ENCODE measurements at places on chromosomes 1 and 21.

GRCh38 chr21:29829564-29830275 is 110.1 kb downstream of the GRIK1 start:
- no peak for DNase-seq

- DNase-seq: no peak
Observed at GRCh38 chr1:77378723-77379535, 97.1 kb downstream of the AK5 start.

DNA sequence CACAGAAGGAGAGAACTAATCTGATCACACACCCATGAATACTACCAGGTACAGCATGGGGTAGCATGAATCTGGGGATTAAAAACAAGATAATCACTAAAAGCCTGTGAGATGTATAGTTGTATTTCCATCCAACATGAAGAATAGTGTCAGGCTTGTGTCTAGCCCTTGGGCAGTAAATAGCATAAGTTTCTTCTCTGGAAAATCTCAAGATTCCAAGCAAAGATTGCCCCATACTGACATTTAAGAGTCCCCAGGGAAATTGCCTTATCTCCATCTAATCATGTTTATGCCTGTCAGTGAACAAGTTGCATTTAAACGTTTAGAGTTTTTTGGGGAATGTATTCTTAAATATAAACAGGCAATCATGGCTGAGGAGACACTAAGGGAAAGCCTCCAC is 109.2 kb upstream of the SERTAD4 start:
- no peak for DNase-seq

DNA sequence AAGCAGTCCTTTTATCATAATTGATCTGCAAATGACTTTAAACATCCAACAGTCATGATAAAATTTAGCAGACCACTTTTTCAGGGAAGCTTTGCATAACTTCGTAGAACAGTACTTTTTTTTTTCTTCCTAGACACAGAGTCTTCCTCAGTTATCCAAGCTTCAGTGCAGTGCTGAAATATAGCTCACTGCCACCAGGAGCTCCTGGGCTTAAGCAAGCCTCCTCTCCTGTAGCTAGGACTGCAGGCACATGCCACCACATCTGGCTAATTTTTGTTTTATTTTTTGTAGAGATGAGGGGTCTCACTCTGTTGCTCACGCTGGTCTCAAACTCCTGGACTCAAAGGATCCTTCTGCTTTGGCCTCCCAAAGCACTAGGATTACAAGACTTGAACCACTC is 3.8 kb downstream of the F13B start:
- no peak for DNase-seq

DNA sequence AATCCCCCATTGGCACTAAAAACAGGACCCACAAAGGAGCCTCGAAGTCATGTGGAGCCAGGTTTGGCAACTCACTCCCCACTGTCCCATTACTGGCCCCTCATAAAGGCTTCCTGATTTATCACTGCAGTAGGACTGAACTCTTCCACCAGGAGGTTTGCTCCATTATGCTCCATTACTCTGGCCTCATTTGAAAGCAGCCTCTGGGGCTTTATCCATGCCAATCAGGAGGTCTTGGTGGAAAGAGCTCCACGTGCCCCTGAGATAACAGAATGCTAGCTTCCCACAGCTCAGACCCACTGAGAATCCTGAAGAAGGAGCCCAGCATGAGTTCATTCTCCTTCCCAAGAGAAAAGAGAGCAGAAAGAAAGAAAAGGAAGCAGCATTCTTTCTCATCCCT is 76.4 kb downstream of the HIVEP3 start:
- no peak for DNase-seq

- DNase-seq: no peak
Observed at GRCh38 chr1:151143986-151144385, 2.4 kb downstream of the SEMA6C start.

- DNase-seq: no peak
Observed at GRCh38 chr1:44289530-44289929, 65.5 kb downstream of the ERI3 start.

GRCh38 chr1:31754397-31754796 is 9.7 kb downstream of the ADGRB2 start:
- DNase-seq: no peak
